ENCODE measurements at places on chromosomes 16 and 17.
A peak's percentile ranks its signal among the peaks of the same experiment; 100 is the strongest.

- DNase-seq, result peak; percentile 12
These were observed 58.2 kb downstream of the RAP1GAP2 start for GRCh38 chr17:2854143-2855055.

DNA sequence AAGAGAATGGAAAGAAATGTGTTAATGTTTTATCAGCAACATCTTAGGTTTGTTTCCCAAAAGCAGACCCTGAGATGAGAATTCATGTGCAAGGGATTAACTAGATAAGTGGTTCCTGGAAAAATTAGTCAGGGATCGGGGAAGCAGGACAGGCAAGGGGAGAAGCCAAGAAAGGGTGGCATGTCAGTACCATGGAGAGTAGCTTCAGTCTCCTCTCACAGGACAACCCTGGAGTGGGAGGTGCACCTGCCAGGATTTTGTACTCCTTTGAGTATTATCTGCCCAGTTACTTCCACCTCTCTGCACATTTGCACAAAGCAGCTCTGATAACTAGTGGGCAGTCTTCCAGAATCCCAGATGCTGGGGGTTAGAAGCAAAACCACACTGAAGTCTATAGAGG lies 117.0 kb downstream of the RGS9 start:
- no peak for DNase-seq

DNA sequence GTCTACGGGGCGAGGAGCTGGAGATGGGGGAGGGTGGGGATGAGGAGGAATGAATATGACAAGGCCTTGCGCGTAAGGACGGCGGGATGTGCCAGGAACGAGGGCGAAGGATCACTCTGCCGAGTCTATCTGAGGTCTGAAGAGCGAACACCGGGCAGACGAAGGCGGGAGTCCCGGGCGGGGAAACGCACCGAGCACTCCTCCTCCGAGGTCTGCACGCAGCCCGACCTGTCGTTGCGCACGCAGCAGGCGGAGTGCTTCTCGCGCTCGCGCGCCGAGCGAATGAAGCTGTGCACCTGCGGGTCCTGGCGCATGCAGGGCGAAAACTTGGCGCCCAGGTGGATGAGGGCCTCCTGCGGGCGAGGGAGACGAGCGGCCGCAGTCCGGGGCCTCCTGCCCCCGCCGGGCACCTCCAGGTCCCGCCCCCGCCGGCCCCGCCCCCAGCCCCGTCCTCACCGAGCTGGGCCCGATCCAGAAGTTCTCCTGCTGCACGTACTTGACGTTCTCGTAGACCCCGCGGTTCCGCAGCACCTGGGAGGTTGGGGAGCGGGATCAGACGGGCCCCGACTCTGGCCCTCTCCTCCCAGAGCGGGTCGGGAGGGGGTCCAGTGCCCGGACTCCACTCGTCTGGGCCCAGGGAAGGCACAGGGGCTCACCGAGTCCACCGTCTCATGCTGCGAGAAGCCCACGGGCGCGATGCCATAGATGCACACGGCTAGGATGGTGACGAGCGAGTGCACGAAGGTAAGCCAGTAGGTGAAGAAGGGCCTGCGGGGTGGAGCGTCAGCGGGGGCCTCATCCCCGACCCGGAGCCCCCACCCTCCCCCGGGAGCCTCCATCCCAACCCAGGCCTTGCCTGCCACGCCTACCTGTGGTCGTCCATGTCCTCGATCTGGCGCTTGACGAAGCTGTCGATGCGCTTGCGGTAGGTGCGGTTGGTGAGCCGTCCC lies 7.6 kb downstream of the SNRNP25 start:
- no peak for DNase-seq

- DNase-seq, result no peak
These were observed 365.4 kb upstream of the TNRC6C start for GRCh38 chr17:77593081-77593480.

DNA sequence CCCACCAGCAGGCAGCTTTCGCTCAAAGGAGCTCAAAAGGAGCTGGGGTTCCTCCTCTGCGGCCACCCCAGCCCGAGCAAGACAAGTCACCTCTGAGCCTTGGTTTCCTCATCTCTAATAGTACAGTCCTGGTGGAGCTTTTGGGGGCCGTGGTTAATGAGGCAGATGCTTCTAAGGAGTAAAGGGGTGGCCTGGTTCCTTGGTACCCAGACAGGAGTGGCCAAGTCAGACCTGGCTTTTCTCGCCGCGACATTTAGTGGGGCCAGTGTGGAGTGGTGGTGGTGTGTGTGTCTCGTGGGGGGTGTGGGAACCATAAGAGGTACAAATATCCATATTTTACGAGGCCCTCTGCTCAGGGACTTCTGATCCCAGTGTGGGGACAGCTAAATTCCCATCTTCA lies 6.7 kb downstream of the FOXF1 start:
- DNase-seq, result no peak

DNA sequence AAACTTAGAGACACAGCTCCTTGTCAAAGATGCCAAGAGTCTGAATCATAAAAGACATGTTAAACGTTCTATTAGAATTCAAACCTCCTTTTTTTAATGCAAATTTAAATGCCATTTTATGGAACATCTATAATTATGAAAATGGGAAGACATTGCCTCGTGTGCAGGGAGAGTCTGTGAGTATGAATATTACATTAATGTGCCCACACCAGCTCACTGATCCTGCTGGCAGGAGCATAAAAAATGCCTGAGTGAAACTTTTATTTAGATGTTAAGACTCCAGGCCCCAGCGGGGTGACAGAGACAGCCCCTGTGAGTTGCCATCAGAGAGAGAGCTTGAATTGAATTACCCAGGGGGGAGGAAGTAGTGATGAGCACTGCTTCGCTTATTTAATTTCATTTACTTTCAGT lies 84.8 kb downstream of the SNX11 start:
- no peak for DNase-seq

- DNase-seq, result peak; percentile 68
These were observed 13.7 kb downstream of the MYO15B start for GRCh38 chr17:75601057-75601987.

DNA sequence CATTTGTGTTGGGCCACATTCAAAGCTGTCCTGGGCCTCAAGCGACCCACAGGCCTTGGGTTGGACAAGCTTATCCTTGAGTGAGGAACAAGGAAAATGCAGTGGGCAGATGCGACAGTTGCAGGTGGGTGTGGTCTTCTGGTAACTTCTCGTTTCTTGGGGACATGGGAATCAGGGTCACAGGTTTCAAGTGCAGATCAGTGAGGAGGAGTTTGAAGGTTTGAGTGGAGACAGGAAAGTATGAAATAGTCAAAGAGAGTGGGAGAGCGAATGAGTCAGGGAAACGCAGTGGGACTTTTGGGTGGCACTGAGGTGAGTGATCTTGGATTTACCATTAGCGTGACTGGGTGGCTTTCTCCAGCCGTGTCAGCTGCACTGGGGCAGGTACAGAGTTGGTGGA lies 15.4 kb upstream of the CCL22 start:
- no peak for DNase-seq

- peak; percentile 63 for DNase-seq
These were observed 8.3 kb upstream of the ZNF750 start for GRCh38 chr17:82848022-82848592.

- no peak for DNase-seq
These were observed 53.6 kb upstream of the ATF7IP2 start for GRCh38 chr16:10332241-10332640.

- DNase-seq, result peak; percentile 21
These were observed at the start of gene MYO15B for GRCh38 chr17:75587675-75588595. Gene MYO15B (plus strand): TSS chr17:75587800. CDS start chr17:75588058, 258 bp downstream.

DNA sequence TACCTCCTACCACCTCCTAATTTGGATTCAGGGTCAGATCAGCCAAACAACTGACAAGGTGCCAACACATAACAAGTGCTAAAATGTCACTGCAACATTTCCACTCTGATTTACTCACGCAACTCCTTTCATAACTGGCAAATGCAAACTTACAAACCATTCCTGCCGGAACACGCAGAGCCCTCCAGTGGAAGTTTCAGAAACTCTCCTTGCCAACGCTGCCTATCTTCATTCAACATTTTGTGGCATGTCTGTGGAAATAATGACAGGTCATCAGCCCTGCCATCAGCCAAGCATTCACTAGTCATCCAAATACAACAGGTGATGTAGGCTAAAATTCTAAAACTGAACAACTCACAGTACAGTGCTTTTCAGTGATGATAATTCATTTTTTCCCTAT lies 37.7 kb upstream of the OR3A1 start:
- no peak for DNase-seq

DNA sequence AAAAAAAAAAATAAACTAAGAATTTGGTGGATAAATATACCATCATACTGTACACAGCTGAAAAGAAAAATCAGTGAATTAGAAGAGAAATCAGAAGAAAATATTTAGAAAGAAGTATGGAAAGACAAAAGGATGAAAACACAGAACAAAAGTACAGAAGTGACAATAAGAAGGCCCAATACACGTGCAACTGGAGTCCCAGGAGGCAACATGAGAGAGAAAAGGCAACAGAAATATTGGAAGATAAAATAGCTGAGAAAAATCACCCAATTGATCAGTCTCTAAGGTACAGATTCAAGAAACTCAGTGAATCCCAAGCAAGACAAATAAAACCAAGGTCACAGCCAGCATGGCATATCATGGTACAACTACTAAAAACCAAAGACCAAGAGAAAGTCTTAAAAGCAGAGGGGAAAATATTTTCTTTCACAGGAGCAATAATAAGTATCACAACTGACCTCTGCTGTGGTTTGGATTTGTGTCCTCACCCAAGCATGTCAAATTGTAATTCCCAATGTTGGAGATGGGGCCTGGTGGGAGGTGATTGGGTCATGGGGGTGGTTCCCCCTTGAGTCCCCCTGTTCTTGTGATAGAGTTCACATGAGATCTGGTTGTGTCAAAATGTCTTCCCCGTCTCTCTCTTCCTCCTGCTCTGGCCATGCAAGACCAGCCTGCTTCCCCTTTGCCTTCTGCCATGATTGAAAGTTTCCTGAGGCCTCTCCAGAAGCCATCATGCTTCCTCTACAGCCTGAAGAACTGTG lies 20.2 kb upstream of the ENGASE start:
- no peak for DNase-seq

DNA sequence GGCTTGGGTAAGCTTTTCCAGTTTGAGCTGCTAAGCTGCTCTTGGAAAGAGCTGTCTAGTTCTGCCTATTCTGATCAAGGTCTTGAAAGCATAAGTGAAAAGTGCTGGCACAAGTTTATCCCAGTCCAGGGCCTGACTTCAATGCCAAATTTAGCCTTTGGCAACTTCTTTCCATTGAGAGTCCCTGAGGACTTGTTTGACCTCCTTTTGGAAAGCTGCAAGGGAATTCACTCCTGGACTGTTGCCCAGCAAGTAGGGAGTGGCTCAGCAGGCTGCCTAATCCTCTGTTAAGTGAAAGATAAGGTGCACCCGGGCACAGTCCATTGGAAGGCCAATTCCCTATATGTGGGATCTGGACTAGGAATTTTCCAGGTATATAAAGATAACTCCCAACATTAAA lies 16.0 kb upstream of the TANC2 start:
- DNase-seq, result no peak

DNA sequence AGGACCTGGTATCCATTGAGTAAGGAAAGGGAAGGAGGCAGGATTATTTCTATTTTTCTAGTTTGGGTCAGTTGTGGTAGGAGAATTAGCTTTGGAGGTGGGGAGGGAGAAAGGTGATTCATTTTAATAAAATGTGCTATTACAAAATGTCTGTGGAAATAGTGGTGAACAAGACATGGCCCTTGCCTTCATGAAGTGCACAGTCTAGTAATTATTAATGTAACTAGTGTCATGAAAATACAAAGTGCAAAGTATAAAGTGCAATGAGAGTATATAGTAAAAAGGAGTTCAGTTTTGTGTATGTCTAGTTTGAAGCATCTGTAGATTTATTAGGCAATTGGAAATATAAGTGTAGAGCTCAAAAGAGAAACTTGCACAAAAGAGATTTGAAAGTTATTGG lies 11.9 kb downstream of the NFATC3 start:
- no peak for DNase-seq

DNA sequence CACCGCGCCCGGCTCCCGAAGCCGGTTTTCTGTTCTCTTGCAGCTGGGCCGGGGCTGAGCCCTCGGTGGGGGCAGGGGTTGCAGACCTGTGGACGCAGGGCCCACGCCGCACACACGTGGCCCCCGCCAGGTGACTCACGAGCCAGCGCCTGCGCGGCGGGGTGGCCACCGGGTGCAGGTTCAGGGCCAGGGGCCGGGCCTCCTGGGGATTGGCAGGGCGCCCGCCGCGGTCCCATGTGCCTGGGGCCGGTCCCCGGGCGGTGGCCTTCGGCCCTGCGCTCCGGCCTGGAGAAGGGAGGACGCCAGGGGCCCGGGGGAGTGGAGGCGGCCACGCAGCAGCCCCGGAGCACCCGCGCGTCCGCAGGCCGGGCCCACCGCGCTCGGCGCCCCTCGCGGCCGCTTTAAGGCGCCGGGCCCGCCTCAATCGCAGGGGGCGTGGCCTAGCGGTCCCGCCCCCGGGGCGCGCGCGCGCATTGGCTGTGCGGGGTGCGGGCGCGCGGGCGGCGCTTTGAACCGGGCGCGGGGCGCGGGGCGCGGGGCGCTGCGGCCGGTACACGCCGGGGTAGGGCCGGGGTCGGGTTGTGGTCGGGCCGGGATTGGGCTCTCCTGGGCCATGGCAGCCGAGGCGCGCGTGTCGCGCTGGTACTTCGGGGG lies at the start of gene SLC25A10:
Gene SLC25A10 (plus strand): TSS at position 471 of the 654 bp plus-strand sequence. CDS start 143 bp downstream, at position 614.
- DNase-seq, result peak; percentile 83

DNA sequence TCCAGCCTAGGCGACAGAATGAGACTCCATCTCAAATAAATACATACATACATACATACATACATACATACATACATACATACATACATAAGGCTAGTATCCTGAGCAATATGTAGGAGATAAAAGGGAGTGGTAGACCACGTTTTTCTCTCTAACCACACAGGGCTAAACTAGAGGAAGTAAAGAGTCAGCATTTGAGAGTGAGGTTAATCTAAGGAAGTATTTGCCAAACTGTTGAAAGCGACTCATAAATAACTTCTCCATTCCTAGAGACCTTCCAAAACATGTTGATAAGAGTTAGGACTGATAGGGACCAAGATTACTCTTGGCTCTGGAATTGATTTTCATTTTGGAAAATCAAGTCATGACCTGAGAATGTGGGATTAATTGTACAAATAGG lies 68.9 kb downstream of the NEUROD2 start:
- peak; percentile 36 for DNase-seq

- peak; percentile 29 for DNase-seq
These were observed 526 bp downstream of the MOSMO start for GRCh38 chr16:22008215-22009059.

DNA sequence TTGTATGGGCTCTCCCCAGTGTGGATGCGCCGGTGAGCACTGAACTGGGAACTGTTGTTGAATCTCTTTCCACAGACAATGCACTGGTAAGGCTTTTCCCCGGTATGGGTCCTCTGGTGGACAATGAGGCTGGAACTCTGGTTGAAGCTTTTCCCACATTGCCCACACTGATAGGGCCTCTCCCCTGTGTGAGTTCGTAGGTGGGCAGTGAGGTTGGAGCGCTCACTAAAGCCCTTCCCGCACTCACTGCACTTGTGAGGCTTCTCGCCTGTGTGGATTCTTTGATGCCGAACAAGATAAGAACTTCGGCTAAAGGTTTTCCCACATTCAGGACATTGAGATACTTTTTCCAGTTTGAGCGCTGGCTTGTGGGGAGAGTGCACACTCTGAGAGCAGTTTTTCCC lies 17.8 kb downstream of the ZSCAN32 start:
- DNase-seq, result no peak

GRCh38 chr17:81371910-81372760 lies 23.1 kb upstream of the BAHCC1 start:
- DNase-seq, result no peak

All from activated CD4-positive, alpha-beta T cell treated with anti-CD3 and anti-CD28 coated beads, Interleukin-2, amount 10 ng/mL, durations not matched to agents 7 days and 5 days (primary cell).